ENCODE measurements at places on chromosomes 4 and X.

DNA sequence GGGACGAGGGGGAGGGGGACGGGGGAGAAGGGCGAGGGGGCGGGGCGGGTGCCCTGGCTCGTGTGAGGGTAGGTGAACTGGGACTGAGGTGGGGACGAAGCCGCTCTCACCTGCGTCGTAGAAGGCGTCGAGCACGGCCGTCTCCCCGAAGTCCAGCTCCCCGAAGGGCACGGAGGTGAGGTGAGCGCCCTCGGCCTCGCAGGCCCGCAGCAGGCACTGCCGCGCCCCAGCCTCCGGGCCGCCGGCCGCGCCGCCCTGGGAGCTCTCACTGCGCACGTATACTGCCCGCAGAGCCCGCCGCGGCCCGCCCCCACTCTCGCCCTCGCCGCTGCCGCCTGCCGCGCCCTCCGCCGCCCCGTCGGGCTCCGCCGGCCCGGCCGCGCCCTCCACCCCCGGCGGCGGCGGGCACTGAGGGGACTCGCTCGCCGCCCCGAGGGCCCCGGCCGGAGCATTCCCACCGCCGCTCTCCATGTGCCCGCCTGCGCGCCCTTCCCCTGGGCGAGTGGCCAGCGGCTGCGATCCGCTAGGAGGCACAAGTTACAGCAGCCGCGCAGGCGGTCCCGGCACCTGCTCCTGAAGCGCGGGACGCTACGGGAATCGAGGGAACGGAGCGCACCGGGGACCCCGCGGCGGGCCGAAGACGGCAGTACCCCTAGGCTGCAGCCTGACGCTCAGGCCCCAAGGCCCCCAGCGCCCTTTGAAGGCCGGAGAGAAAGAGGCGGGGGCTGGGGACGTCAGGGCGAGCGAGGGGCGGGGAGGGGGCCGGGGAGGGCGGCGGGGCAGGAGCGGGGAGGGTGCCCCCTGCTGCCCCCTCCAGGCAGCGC, at the start of gene MAP3K15:
Gene MAP3K15, minus strand, starts transcription at position 718 of the 824 bp plus-strand sequence. Its CDS starts 247 bp downstream, at position 471.
- peak; percentile 58 for DNase-seq

- DNase-seq = no peak
Measured at GRCh38 chr4:23547096-23547495, 342.8 kb downstream of the PPARGC1A start.

DNA sequence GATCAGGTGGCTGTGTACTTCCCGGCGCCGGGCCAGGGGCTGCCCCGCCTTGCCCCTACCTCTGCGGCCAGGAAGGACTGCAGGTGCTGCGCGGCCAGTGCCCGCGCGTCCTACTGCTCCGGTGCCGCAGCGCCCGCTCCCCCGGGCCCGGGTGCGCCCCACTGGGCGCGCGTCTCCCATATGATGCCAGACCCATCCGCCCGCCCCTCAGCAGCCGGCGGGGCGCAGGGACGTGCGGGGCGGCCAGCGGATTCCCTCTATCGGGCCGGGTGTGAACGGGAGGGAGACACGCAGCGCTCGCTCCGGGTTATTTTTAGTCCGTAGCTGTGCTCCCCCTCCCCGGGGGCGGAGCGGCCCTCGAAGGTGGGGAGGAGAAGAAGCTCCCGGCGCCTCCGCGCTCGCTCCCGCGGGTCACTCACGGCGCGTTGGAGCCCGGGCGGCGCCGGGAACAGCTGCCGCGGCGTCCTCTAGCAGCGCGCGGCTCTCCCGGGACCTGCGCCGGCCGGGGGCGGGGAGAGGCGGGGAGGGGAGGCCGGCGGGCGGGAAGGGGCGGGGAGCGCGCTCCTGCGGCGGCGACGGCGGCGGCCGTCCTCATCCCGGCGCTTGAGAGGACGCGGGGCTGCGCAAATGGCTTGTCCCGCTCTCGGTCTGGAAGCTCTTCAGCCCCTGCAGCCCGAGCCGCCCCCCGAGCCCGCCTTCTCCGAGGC, 103.6 kb downstream of the UCHL1 start:
- DNase-seq = peak; percentile 32

DNA sequence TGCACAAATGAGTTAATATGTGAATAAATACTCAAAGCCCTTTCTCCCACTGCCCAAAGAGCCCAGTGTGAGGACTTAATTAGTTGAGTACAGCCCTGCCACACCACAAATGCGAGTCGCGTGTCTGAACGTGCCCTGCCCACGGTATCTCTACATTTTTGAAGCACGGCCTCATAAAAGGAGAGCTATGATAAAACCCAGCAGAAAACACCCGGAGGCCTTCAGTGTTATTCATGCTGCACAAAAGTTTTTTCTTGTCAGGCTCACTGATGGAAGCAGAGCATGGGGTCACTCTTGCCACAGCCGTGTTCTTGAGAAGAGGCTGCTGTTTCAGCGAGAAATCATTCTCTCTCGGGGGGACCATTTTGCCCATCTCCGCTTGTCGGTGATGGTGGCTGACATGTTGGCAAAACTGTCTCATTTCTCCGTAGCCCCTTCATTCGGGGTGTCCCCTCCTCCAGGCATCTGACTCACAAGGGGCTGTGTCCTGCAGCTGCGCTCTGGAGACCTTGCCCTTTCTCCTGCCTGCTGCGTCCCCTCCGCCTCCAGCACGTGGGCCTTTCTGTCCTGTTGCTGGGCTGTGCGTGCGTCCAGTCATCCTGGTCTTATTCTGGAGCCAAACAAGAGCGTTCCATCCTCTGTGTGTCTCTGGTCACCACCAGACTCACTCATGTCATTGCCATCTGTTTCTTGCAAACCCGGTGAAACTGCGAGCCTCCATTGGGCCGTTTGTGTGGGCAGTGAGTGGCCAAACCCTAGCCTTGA, 88.8 kb downstream of the SORCS2 start:
- peak; percentile 7 for DNase-seq

DNA sequence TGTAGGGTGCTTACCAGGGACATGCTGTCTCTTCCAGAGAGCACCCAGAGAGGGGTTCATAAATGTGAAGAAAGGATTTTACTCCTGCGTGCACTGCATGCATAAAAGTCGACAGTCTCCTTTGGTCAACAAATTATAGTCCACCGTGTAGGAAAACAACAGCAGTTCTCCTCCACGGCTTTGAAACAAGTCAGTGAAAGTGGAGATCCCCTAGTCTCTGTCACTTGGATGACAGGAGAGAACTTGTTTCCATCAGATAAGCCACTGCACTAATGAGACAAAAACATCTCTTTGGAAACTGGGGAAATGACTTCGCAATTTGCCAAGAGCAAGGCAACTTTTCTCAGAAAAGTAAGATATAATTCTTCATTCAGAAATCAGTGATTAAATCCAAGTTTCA, 9.7 kb downstream of the UNC5C start:
- DNase-seq = no peak

GRCh38 chrX:39866229-39866628, 231.5 kb downstream of the BCOR start:
- DNase-seq = no peak

DNA sequence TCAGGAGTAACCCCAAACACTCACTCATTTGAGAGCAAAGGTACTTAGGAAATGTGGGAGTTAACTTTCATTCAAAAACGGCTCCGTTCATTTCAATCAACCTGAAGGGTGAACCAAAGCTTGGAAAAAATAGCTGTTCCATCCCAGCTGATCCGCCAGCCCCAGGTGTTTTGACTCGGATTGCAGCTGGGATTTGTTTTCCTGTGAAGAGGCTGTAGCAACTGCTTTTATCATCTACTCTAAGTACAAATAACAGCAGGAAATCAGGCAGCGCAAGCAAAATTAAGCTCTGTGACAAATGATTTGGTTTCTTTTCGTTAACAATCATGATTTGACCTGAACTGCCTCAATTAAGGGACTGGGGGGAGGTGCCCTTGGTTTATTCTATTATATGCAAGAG, 154.7 kb downstream of the BEND2 start:
- DNase-seq = no peak

DNA sequence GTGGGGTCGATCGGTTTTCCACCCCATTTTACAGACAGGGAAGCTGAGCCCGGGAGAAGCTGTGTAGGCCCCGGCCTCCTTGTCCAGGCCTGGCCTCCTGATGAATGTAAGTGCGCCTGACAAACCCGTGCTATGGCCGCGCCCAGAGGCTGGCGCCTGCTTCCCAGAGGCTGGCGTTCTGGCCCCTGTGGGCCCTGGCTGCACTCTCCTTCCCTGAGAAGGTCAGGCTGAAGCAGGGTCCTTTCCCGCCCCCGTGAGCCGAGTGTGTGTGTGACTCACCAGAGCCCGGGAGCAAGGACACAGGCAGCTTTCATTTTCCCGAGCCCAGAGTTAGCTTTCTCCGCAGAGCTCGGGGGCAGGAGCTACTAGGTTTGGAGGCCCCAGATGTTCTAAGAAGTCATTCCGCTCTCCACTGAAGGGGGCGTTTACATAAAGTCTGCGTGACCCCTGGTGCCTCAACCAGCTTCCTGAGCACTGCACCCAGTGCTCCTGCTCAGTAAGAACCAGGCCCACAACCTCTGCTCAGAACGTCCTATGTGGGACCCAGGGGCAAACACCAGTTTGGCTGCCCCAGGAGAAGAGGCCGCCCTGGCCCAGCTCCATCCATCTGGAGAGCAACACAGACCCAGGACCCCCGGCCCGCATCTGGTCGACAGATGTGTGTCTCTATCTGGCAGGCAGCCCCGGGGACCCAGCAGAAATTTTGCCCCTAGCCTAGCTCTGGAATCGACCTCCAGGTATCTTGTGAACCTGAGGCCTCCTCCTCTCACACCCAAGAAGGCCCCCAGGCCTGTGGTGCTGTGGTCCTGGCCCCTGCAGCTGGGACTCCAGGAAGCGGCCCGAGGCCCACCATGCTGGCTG, 13.6 kb downstream of the UVSSA start:
- DNase-seq = peak; percentile 17

DNA sequence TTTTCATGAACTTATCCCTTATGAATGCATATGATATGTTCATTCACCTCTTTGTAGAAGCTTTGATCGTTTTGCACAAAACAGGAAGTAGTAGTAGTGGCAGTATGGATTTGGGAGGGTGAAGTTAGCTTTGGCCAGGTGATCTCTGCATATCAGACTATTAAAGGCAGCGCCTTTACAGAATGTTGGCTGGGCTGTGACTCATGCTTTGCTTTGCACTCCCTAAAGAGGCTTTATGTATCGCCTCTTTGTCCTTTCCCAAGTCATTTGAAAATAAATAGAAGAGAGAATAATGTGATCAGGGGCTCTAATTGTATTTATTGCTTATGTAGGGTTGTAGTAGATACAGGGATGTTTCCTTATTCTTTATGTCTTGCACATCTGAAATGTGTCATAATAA, 50.4 kb downstream of the SHROOM3 start:
- peak; percentile 84 for DNase-seq

DNA sequence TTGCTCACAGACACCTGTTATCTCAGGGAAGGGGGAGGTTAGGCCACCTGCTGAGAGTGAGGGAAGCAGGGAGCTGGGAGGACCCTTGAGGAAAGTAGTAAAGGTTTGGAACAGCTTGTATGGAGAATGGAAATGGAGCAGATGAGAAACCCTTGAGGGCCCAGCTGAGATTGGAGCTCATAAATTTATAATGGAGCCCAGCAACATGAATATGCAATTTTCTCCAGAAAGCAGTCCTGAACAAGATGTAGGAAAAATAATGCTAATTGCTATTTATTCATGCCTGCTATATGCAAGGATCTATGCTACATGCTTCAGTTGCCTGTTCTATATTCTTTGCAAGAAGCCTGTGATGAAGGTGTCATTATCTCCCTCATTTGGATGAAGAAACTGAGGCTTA, 67.5 kb upstream of the LEF1 start:
- no peak for DNase-seq

- DNase-seq = no peak
Measured at GRCh38 chr4:3854661-3855060, 88.5 kb downstream of the ADRA2C start.

DNA sequence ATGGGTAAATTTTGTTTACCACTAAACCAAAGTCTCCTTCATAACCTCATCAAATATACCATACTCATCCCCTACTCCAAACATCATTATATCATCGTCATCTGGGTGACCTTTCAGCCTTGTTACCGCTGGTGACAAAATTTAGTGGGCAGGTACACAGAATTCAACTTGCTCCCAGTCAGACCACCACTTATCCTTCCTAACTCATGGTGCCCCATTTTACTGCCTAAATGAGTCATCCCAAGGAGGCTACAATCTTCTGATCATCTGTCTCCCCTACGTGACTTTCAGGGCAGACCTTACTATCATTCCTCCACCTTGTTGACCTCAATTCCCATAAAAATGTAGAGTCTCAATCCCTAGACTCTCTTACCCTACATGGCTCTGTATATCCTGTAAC, 49.6 kb downstream of the DCHS2 start:
- no peak for DNase-seq

DNA sequence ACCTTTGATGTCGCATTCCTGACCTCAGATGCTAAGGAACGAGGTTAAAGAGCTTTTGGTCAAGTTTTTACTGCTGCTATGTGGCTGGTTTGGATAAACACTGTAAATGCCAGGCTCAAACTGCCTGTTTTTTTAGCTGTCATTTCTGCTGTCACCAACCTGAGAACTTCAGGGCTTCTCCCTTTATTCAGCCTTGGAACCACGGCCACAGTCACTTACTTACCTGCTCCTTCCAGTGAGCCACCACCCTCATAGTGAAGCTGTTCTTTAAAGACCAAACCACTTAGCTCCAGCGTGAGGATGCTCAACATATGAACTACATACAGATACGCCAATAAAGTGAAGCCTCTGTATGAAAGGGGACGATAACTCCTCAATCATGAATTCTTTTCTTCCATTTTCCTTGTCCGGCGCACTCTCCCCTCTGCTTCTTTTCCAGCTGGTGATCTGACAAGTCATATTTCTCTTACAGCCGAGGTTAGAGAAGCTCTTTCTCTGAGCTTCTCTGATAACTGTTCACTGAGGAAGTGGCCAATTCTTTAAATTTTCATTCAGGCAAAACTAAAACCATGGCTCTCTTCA, 152.8 kb upstream of the ANK2 start:
- DNase-seq = no peak

GRCh38 chr4:139501927-139502899, 48.3 kb downstream of the RAB33B start:
- DNase-seq = no peak

GRCh38 chrX:132470831-132471230, 18.0 kb downstream of the MBNL3 start:
- DNase-seq = no peak

GRCh38 chrX:119237562-119237942, 1.5 kb downstream of the PGRMC1 start:
- no peak for DNase-seq

GRCh38 chr4:115331241-115331640, 217.8 kb upstream of the NDST4 start:
- DNase-seq = no peak

GRCh38 chrX:65451663-65452062, 82.9 kb downstream of the LAS1L start:
- peak; percentile 16 for DNase-seq

DNA sequence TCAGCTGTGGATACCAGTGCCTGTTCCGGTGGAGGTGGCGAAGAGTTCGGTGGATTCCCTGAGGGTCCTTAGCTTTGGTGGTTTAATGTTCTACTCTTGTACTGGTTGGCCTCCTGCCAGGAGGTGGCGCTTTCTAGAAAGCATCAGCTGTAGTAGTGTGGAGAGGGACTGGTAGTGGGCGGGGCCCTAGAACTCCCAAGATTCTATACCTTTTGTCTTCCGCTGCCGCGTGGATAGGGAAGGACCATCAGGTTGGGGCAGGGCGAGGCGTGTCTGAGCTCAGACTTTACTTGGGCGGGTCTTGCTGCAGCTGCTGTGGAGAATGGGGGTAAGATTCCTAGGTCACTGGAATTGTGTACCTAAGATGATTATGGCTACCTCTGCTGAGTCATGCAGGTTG, 390.3 kb downstream of the FAM47A start:
- DNase-seq = no peak

- DNase-seq = no peak
Measured at GRCh38 chrX:45187731-45188130, 12.9 kb downstream of the DIPK2B start.

- DNase-seq = peak; percentile 44
Measured at GRCh38 chr4:87007528-87008446, 73.0 kb downstream of the AFF1 start.

- DNase-seq = no peak
Measured at GRCh38 chr4:7867701-7868435, 71.8 kb downstream of the AFAP1 start.

Measured in SW480 (cell line).